Hematopoietic multipotent progenitor cell (in vitro differentiated cells): ENCODE measurements at places on chromosomes 6 and 20.
A peak's percentile ranks its signal among the peaks of the same experiment; 100 is the strongest.

DNA sequence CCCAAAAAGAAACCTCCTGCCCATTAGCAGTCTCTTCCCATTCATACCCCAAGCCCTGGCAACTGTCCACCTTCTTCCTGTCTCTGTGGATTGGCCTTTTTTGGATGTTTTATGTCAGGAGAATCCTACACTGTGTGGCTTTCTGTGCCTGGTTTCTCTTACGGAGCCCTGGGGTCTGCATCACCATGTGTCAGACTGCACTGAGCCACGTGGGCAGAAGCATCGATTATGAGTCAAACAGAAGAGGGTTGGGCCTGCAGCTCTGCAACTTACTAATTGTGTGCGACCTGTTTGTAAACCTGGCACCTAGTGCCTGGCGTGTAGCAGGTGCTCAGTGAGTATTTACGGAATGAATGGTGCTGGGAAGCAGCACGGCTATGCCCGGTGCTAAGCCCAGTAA, 62.6 kb downstream of the IGF2R start:
- DNase-seq, result no peak

DNA sequence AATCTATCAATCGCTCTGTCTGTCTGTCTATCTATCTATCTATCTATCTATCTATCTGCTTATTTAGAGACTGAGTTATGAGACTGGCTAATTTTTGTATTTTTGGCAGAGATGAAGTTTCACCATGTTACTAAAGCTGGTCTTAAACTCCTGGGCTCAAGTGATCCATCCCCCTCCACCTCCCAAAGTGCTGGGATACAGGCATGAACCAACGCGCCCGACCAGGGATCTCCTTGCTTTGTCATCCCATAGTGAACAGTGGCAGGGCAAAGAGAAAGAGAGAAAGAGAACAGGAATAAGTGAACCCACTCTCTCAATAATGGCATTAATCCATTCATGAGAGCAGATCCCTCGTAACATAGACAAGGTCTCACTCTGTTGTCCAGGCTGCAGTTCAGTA, 66.4 kb upstream of the DSP start:
- no peak for DNase-seq

DNA sequence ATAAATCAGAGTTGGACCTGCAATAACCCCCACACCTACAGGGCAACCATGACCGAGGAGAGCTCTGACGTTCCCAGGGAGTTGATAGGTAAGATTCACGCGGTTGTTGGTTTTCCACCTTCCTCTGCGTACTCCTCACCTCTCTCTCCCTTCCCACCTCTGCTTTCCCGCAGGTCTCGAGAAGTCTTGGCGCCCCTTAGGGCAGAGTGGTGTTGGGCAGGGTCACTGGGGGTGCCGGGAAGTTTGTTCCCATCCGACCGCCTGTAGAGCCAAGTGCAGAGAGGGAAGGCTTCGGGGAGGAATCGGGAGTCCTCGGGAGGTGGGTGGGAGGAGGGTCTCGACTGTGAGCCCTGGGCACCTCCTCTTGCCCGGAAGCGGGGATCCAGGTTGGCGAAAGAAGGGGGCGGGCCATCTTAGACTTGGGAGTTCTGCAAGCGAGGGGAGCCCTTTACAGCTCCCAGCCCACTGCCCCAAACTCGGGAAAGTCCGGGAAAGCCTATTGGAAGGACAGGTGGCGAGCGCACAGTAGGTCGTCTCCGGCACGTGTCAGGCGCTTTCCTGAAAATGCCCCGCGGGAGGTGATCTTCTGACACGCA, 672 bp downstream of the CARMIL1 start:
- DNase-seq, result no peak

- DNase-seq, result no peak
Observed at GRCh38 chr6:89840538-89840937, 10.9 kb downstream of the CASP8AP2 start.

DNA sequence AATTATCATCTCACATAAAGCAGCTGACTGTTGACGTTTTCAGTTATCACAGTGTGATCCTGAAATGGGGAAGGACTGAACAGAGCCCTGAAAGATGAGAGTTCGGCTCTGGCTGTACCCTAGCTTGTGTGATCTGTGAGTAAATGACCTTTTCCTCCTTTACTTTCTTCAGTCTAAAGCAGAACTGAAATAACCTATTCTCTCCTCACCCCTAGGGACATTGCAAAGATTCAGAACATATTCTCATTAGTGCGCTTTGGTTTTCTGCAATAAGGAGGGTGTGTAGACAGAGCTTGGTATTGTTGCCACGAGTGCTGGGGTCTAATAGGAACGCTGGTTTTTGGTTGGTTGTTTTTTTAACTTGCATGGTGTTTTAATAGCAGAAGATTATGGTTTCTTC, 16.7 kb downstream of the FARS2 start:
- no peak for DNase-seq

- DNase-seq, result no peak
Observed at GRCh38 chr6:165178056-165178455, 131.3 kb downstream of the C6orf118 start.

- DNase-seq, result peak; percentile 66
Observed at GRCh38 chr6:156776470-156776839, 723 bp upstream of the ARID1B start.

DNA sequence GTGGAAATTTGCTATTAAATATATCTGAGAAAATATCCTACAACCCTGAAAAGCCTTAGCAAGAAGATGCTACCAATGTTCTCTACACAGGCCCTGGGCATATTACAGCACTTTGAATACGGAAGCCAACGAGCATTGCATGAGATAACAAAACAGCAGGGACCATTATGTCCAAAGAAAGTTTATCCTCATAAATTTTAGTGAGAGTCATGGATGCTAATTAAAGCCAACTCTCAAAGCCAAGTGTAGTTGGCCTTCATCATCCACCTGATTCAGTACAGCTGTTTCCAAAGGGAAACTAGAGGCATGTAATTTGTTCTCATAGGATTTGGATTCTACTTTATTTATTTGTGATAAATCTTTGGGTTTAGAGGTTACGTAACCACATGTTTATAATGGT, 564.8 kb downstream of the RFPL4B start:
- DNase-seq, result no peak

DNA sequence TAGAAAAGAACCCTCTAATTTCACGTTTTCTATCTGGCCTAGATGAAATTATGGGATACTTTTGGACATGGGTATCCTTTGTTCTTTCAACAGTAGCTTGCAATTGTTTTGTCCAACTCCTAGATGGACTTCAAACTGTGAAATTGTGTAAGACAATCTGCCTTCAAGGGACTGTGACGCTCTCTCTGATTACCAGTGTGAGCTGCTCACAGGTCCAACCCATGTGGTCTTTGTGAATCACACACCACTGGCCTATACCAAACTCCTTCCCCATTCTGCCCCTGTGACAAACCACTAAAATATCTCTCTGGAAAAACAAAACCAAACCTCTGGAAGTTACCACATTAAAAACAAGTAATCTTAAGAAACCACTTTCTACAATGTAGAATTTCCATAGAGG, 59.5 kb downstream of the NINL start:
- no peak for DNase-seq

DNA sequence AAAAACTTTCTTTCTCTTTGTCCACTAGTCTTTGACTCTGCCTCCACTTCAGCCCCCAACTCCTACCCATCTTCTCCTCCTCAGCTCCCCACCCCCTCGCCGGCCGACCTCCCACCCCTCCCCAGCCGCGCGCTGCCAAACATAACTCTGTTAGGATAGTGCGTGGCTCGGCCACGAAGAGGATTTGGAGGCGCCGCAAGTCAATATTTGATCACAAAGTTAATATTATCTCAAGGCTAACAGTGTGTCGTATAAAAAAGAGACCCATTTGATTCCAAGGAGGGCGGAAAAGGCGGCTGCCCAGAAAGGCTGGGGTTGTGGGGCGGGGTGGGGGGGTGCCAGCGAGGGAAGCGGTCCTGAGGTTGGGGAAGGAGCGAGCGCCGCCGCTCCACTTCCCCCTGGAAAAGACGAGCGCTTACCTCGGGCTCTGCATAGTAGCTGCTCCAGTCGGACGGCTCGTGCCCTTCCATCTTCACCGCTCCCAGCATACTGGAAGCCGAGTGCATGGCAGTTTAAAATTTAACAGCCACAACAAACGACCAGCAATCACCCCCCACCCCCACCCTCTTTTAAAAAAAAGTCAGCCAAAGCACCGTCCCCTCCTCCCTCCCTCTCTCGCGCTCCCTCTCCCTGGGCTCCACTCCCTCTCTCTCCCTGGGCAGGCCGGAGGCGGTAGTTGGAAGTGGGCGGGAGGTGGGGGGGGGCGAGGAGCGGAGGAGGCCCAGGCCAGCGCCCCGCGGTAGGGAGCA, 425 bp downstream of the FOXA2 start:
- no peak for DNase-seq

DNA sequence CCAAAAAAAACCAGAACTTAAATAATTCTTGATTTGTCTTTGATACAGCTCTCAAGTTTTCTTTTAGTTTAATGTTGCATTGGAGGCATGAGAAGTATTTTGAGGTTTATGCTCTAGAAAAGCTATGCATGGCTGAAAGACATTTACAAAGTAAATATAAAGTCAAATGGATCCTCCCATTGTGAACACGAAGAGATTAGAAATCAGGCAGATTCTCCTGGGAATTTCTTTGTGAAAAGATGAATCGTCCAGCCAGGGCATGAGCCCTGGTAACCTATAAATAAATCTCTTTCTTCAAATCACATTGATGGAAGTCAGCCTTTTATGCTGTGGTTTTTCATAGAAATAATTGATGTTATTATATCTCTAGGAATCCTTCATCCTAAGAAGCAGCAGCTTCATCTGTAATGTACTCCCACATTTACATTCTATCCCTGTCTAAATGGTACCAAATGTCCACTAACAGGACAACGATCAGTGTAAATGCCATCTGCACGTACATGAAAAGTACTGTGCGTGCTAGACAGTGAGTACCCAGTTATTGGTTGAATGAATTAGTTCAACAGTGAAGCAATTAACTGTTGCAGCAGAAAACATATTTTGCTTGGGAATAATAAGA, 143.6 kb downstream of the ALDH8A1 start:
- no peak for DNase-seq

DNA sequence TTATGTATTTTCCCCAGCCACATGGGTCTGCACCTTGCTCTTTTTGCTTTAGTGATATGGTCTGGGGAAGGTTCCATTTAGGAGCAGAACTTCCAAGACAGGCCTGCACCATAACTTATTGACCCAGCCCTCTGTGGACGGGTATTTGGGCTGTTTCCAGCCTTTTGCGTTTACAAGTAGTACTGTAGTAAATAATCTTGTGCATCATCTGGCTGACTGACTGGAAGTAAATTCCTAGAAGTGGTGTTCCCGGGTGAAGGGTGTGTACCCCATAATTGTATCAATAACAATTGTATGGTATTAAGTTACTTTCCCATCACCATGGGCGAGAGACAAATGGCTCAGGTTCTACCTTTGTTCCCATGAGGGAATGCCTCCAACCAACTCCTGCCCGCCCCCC, 31.6 kb downstream of the SPDEF start:
- DNase-seq, result no peak

- no peak for DNase-seq
Observed at GRCh38 chr6:118603372-118603771, 48.0 kb downstream of the CEP85L start.

DNA sequence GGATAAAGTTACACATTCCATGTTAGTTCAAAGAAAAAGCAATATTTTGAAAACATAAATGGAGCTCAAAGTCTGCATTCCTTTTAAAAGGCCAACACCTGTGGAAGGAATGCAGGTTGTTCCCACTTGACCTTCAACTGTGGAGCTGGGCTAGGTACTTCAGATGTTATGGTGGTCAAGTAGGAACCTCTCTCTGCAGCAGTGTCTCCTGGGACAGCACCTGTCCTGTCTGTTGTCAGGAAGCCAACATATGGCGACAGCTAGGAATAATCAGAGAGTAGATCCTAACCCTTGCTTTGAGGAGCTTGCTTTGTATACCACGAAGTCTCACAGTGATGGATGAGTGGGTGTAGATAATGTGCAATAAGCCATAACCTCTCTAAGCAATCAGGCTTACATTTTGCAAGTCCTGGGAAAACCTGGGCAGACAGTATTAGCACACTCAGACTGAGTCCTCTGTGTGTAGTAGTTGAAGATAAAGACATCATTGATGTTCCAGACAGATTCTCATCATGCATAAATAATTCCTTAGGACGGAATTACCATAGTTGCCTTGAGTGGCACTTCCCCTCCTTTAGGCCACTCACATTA, 347.5 kb downstream of the PRL start:
- DNase-seq, result no peak

GRCh38 chr6:22145823-22146677, 150.8 kb downstream of the PRL start:
- no peak for DNase-seq

DNA sequence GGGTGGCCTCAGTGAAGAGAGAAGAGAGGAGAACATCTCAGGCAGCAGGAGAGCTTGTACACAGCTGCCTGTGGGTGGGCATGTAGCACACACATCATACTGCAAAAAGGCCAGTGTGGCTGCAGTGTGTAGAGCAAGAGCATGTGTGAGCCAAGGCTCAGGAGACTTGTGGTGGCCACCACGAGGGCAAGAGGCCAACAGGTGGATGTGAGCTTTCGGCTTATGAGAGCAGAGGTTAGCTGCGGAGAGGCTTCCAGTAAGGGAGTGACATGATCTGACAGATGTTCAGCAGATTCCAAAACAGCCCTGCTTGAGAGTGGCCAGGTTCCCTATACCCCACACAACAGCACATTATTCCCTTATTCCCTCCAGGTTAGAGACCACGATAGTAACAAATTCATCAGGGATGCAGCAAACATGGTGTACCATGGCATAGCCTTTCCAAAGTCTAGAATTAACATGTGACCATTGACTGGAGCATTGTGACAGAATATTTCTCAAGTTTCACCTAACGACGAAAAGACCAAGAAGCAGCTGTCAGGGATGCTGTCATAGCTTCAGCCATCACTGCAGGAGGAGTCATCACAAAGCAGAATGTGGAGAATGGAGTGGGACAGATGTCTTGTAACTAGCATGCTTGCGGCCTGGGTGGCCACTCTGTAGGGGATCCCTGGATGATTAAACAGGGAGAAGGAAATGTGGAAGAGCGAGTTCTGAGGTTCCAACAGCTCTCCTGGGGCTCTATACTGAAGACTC, 23.1 kb downstream of the HM13 start:
- no peak for DNase-seq

DNA sequence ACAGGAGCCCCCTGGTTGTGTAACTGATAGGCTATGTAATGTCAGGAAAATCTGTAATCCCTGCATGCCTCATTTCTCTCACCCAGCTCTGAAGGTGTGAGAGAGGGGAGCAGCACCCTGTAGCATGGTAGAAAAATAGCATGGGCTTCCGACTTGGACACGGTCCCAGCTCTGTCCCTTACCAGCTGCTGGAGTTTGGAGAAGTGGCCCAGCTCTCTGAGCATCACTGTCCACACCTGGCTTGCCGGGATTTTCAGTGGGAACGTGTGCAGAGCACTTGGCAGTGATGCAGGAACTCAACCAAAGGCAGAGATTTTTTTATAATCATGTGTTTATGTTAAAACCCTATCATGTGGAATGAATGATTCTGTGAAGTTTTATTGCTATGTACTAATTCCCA, 34.6 kb downstream of the STK35 start:
- DNase-seq, result no peak

GRCh38 chr6:159508931-159509330, 184.1 kb downstream of the SOD2 start:
- no peak for DNase-seq

GRCh38 chr6:53259860-53260580, 88.7 kb downstream of the ELOVL5 start:
- DNase-seq, result no peak

- no peak for DNase-seq
Observed at GRCh38 chr20:37279820-37280219, 9.6 kb upstream of the MANBAL start.

GRCh38 chr20:49394264-49394663, 88.2 kb downstream of the KCNB1 start:
- DNase-seq, result no peak
